ENCODE measurements at places on chromosomes 1 and 21.

DNA sequence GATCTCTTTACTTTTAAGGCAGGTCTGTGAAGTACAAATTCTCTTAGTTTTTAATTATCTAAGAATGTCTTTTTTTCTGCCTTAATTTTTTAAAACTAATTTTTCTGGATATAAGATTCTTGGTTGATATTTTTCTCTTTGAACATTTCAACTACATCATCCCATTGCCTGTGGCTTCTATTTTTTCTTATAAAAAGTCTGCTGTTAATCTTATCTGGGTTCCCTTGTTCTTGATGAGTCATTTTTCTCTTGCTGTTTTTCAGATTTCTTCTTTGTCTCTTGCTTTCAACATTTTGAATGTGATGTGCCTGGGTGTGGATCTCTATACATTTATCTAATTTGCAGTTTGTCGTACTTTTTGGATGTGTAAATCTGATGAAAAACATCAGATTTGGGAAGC is 525.2 kb upstream of the PBX1 start:
- no peak for DNase-seq

- DNase-seq: no peak
Observed at GRCh38 chr1:176033881-176034280, 173.2 kb downstream of the COP1 start.

GRCh38 chr1:157103268-157103667 is 3.7 kb upstream of the ETV3L start:
- DNase-seq: no peak

GRCh38 chr1:155003227-155003765 is 694 bp downstream of the ZBTB7B start:
- peak; percentile 32 for DNase-seq

GRCh38 chr21:31724552-31724951 is 7.4 kb downstream of the SCAF4 start:
- DNase-seq: no peak

GRCh38 chr1:45400049-45400448 is 59.8 kb upstream of the MUTYH start:
- no peak for DNase-seq

DNA sequence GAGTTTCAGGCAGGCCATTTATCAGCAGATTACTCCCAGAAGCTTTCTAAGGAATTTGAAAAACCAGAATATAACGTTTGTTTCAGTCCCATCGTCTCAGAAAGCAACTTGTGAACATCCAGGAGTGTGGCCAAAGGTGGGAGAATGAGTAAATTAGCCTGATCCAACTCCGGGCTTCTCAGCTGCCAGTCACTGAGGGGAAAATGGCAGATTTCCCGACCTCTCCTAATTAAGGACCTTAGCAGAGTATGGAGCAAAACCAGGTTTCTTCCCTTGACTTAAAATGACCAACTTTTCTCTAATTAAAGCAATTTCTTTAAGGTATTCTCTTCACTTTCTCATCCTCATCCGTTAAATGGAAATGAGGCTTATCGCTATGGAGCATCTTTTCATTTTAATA is 1.0 kb downstream of the CORT start:
- no peak for DNase-seq

DNA sequence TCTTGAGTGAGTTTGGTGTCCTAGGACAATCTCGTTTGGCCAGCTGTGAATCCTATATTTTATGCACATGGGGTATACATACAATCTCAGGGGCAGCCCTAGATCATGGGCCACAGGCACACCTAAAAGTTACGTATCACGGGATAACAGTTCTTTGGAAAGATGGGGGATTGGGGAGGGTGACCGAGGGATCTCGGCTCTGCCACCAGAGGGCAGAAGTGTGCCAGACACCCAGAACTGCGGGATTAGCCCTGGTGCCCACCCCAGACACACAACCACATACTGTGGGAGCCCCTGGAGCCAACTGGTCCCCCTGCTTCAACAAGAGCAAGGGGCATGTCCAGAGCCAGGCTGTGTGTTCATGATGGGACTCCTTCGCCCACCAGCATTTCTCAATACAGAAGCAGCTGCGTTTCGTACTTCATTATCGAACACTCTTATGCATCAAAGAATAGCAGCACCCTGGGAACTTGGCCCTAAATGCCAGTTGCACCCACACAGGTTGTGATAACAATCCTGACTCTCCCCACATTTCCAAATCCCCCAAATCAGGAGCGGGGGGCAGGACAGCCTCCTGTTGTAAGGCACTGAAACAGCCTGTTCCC is 37.4 kb downstream of the TMCO4 start:
- peak; percentile 29 for DNase-seq

GRCh38 chr1:215890438-215890837 is 323.3 kb downstream of the KCTD3 start:
- no peak for DNase-seq

- no peak for DNase-seq
Observed at GRCh38 chr1:114021665-114022099, 42.4 kb downstream of the OLFML3 start.

DNA sequence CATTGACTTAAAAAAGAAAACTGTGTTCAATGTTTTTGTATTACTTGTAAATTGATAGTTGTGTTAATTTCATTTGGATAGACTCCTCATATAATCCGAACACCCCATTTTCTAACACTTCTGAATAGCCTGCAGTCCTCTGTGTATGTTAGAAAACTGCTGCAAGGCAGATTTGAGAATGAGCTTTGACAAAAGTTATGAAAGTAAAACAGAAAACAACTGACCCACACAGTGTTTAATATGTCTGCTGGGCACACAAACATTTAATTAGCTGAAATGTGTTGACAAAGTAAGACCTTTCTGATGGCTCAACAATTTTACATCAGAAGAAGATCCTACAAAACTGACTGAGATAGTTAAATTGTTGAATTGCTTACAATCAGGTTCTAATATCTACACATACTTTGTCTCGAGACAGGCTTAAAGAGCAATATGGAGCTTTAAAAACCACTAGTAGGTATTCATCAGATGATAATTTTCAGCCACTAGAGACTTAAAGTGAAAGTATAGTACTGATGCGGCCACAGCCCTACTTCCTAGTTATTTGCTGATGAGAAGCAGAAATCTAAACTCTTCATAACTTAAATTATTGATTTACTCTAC is 40.0 kb upstream of the PRMT6 start:
- no peak for DNase-seq

- DNase-seq: no peak
Observed at GRCh38 chr21:33255404-33255803, 10.8 kb upstream of the IL10RB start.

- no peak for DNase-seq
Observed at GRCh38 chr1:29497395-29498125, 261.2 kb downstream of the PTPRU start.

DNA sequence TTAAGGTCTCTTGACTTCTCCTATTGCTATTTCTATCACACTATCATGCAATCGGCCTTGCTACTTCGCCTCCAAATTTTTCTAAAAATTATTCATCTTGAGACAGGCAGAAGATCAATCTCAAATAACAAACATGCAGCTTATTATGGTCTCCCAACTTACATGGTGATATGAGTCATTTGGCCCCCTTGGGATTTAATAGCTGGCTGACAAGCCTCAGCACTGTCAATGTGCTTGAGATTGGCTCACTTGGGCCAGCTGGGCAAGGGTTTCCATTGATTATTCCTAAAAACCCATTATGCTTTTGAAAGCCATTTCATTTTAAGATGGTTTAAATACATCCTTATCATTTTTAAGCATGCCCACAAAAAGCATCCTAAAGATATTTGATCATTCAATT is 224.5 kb upstream of the NFIA start:
- DNase-seq: no peak

- DNase-seq: no peak
Observed at GRCh38 chr1:205301205-205301821, 20.2 kb downstream of the NUAK2 start.

DNA sequence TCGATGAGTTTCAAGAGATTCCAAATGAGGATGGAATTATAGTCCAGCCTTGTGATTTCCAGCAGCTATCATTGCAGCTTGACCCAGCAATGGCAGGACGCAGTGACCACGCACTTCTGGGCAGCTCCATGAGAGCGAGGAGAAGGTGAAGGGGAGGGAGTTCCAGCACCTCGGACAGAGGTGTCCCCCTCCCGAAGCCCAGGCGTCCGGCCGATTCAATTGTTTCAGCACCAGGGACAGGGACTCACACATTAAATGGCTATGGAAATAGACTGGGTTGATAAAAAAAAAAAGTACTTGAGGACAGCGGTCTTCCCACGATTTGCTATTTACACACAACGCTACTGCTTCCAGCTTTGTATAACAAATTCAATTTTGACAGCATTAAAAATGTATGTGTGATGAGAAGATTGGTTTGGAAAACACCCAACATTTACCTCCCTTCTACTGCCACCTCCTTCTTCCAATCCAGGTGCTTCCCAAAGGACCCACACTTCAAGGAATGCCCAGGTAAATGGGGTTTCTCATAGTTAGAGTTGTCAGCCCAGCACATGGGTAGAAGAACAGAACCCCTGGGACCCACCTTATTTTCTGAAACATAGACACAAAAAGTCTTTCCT is 71.8 kb downstream of the DISP3 start:
- peak; percentile 12 for DNase-seq

- peak; percentile 40 for DNase-seq
Observed at GRCh38 chr1:47444562-47445465, 7.0 kb downstream of the FOXD2 start.

- no peak for DNase-seq
Observed at GRCh38 chr1:90718411-90719329, 1.6 kb upstream of the BARHL2 start.

DNA sequence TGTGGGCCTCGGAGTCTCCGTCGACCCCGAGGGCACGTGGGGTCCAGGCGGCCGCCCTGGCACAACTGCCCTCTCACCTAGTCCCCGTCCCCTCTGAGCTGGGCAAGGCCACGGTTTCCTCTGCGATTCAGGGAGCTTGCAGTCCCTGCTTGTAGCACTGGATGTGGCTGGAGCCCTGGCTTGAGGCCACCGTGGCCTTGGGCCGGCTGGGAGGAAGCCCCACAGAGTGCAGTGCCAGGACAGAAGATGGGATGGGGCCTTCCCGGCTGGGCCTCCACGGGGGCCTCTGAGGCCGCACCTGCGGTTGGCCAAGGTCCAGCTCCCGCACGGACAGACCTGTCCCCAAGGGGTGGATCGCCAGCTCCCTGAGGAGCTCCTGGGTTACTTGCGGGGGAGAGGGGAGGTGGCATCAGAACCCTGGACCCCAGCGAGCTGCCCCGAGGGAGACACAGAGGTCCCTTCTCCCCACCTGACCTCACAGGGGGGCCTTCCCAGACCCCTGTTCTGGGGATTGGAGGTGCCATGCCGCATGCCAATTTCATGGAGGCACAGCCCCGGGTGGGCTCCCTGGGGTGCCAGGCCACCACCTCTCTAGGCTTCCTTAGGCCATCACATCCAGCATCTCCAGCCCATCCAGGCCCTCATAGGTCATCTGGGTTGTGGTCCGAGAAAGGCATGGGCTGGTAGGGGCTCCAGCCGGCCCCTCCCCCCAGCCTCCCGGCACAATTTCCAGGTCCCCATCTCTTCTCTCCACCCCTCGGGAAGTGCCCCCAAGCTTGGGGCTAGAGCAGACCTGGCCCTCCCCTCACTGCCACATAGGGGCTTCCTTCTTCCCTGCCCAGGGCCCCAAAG is 80.8 kb downstream of the MORN1 start:
- DNase-seq: no peak

DNA sequence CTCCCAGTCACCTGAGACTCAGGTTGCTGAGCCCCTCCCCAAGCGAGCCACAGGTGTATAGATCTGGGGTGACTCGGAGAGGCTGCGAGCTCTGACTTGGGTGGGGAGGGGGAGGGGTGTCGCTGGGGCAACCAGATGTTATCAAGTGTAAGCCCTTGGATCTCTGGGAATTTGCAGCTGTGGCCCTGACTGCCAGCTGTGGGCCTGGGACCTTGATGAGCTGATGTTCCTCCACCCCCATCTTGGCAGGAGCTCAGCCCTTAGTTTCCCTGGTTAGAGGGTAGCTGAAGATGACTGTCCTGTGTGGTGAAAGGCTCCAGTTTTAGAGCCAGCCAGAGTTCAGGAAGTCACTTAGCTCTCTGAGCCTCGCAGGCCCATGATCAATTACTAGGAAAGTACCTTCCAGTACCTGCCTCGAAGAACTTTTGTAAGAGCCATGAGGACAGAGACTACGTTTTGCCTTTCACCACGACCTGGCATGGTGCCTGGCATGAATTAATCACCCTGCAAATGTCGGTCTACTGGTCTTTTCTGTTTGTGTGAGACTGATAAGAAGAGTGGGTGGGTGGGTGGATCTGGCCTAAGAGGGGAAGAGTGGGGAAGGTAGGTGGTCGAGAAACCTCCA is 55.8 kb downstream of the YARS1 start:
- DNase-seq: peak; percentile 44

- no peak for DNase-seq
Observed at GRCh38 chr1:247212012-247212411, 40.2 kb upstream of the ZNF124 start.

All from activated naive CD4-positive, alpha-beta T cell treated with Interleukin-2 at 50 U/mL for 16 hours (primary cell).